ENCODE measurements at places on chromosomes 12 and 14.

GRCh38 chr12:131163189-131163738 is 209.6 kb downstream of the ADGRD1 start:
- no peak for DNase-seq

- no peak for DNase-seq
These were observed 95.5 kb downstream of the SLC38A6 start for GRCh38 chr14:61076556-61076955.

DNA sequence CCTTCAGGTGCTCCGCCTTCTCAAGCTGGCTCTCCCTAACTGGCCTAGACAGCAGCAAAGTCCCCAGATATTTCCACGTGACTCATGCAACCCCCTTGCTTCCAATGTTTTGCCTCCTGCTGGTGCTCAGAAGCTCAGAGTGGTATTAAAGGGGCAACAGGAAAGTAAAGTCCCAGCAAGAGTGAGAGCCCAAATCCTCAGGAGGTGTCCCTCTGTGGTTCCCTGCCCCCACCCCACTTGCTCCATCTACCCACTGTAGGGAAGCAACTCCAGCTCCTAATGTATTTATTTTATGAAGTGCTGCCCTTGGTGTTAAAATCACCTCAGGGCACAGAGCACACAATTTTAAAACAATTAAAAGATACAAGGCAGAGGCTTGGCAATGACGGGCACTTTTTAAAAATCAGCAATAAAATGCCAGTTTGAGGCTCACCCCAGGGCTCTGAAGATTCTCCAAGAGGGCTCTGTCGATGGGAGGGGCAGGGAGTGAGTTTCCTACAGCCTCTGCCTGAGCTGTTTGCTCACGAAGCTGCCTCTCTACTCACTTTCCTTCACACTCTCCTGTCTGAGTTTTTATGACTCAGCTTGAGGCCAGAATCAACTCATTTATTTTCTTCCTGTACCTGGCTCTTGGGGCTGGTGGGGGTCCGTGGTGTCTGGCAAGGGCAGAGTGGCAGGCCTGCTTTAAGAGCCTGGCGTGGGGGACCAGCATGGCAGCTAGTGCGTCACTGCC is 81.9 kb upstream of the MAX start:
- no peak for DNase-seq

GRCh38 chr14:79727900-79728299 is 483.4 kb downstream of the DIO2 start:
- DNase-seq, result no peak

Data from stimulated activated CD4-positive, alpha-beta T cell treated with anti-CD3 and anti-CD28 coated beads, Interleukin-1b, Interleukin-23, amount 100 ng/mL, for 24 hours (primary cell).